ENCODE measurements at places on chromosomes 6 and 20. TPM values are rescaled to one million over a fixed set of nuclear protein-coding genes. Genes with fewer than 3 reads are reported as not detected.

DNA sequence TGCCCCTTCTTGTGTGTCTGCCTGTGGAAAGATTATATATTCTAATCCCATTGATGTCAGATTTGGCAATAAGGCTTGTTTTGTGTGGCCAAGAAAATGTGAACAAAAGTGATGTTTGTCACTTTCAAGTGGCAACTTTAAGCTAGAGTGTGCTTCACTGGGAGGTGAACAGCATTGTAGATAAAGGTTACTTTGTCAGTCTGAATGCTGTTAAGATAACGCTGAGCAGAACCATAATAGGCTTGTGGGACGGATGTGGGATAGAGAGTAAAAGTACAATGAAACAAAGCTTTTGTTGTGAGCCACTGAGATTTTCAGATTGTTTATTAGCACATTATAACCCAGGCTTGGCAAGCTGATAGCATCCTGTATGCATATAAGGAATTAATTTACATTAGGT is 303.8 kb upstream of the MAN1A1 start:
- no peak for DNase-seq

DNA sequence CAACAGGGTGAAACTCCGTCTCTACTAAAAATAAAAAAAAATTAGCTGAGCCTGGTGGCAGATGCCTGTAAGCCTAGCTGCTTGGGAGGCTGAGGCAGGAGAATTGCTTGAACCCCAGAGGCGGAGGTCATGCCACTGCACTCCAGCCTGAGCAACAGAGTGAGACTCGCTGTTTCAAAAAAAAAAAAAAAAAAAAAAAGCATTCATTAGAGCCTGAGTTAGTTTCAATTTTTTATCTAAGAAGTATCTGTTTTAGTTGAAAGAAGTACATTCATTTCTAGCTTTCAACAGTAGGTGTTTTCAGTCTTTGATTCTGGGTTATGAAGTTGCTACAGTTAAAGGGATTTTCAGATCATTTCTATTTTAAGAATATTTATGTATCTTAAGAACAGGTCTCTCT is 42.2 kb downstream of the ZNF292 start:
- no peak for DNase-seq

DNA sequence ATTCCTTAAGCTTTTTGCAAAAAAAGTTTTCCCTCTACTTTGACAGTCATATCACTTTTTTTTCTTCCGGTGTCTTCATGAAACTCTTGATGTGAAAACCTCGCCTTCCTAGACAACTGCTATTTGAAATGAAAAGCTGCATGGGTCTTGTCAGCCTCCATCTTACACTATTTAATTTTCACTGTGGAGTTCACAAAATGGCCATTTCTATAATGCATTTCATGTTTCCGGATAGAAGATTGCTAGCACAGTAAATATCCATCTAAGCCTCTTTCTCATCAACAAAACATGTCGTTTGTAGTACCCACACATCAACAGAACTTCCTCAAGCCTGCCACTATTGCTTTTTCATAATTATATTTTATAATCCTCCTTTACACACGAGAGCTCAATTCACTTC is 204.9 kb upstream of the ID4 start:
- DNase-seq, result no peak

- DNase-seq, result no peak
Measured at GRCh38 chr20:2697768-2698167, 5.2 kb downstream of the EBF4 start.

DNA sequence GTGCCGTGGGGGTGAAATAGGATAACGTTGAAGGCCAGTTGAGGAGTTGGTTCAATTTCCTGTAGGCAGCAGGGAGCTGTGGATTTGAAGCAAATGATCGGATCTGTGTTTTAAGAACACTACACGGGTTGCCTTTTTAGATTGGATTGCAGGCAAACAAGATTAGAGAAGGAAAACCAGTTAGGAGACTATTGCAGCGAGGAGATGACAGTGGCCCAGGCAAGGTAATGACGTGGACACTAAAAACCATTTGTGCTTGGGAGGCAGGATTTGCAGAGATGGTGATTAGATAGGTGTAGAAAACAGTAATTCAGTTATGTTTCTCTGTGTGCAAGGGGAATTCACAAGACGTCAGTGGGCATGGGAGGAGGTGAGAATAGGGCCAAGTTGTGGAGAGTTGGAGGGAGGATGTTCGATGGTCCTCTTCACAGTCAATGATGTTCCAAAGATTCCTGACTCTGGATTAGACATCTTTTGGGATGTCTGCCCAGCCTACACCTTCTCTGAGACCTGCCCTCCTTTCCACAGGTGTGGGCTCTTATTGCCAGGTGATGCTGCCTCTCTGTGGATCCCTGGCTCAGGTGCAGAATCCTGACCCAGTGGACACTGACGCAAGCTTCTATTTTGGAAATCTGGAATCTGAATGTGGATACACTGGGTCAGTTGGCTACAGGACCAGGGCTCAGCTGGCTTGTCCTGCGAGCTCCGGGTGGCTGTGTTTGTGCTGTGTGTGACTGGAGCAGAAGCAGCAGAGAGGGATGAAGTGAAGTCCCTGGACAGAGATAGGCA is 54.2 kb downstream of the TFAP2C start:
- no peak for DNase-seq

GRCh38 chr6:138863321-138863720 is 67.4 kb downstream of the ECT2L start:
- DNase-seq, result no peak

Gene LIME1
- 4.6 TPM for polyA plus RNA-seq

DNA sequence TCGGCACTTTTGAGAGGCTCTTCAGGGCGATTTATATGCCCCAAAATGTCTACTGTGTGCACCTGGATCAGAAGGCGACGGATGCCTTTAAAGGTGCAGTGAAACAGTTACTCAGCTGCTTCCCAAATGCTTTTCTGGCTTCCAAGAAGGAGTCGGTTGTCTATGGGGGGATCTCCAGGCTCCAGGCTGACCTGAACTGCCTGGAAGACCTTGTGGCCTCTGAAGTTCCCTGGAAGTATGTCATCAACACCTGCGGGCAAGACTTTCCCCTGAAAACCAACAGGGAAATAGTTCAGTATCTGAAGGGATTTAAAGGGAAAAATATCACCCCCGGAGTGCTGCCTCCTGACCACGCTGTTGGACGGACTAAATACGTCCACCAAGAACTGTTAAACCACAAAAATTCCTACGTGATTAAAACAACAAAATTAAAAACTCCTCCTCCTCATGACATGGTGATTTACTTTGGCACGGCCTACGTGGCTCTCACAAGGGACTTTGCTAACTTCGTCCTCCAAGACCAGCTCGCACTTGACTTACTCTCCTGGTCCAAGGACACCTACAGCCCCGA is 8.2 kb downstream of the GCNT2 start:
- no peak for DNase-seq
